NCI-H1417 treated with DMSO at 0.1 percent for 48 hours (cell line): ENCODE measurements at places on chromosomes 2 and 18.
A peak's percentile ranks its signal among the peaks of the same experiment; 100 is the strongest.

GRCh38 chr2:190744041-190744440, 95.2 kb downstream of the NAB1 start:
- DNase-seq: no peak

- no peak for DNase-seq
These were observed 10.6 kb downstream of the CUL3 start for GRCh38 chr2:224574423-224575084.

DNA sequence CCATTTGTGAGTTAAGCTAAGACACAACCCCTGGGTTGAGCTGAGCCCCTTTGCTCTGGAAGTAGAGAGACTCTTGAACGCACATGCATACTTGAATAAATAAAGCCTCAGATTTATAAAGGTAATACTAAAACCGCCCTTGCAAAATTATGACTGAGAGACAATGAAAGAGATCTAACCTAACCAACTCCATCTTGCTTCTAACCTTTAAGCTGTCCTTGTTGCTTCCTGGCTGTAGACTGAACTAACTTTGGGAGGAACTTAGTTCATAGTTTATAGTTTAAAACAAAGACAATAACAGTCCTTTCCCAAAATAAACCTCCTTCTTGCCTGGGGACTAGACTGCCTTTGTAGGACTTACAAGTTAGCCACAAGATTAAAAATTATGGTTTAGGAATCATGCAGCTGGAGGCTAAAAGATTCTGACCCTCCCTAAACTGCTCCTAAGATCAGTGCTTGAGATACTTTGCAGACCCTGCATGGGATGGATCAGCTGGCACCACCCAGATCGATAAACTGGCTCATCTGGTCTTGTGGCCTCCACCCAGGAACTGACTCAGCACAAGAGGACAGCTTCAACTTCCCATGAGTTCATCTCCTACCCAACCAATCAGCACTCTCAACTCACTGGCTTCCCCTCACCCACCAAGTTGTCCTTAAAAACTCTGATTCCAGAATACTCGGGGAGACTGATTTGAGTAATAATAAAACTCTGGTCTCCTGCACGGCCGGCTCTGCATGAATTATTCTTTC, 240.2 kb upstream of the SLC14A2 start:
- DNase-seq: no peak

DNA sequence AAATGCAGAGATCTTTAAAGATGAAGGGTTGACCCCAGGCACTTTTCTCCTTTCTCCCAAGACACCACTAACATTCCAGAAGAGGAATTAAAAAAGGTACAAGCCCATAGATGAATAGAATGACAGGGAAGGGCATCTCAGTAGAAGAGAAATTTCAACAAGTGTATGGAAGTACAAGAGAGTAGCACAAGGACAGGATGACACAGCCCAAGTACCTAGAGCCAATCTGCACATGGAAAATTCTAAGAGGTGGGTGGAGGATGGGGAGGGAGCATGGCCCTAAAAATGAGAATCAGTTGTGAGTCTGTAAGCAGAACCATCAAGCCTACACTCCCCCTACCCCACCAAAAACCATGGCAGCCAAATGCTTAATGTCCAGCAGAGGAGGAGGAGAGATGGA, 39.7 kb upstream of the LOXHD1 start:
- DNase-seq: no peak

GRCh38 chr2:160096409-160096808, 34.0 kb upstream of the PLA2R1 start:
- DNase-seq: no peak

DNA sequence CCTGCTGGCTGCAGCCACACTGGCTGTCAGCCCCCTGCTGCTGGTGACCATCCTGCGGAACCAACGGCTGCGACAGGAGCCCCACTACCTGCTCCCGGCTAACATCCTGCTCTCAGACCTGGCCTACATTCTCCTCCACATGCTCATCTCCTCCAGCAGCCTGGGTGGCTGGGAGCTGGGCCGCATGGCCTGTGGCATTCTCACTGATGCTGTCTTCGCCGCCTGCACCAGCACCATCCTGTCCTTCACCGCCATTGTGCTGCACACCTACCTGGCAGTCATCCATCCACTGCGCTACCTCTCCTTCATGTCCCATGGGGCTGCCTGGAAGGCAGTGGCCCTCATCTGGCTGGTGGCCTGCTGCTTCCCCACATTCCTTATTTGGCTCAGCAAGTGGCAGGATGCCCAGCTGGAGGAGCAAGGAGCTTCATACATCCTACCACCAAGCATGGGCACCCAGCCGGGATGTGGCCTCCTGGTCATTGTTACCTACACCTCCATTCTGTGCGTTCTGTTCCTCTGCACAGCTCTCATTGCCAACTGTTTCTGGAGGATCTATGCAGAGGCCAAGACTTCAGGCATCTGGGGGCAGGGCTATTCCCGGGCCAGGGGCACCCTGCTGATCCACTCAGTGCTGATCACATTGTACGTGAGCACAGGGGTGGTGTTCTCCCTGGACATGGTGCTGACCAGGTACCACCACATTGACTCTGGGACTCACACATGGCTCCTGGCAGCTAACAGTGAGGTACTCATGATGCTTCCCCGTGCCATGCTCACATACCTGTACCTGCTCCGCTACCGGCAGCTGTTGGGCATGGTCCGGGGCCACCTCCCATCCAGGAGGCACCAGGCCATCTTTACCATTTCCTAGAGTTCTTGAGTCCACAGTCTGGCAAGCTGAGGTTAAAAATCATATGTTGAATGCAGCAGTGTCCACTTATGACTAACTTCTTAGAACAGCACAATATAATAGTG, 741 bp downstream of the GPR148 start:
- no peak for DNase-seq

DNA sequence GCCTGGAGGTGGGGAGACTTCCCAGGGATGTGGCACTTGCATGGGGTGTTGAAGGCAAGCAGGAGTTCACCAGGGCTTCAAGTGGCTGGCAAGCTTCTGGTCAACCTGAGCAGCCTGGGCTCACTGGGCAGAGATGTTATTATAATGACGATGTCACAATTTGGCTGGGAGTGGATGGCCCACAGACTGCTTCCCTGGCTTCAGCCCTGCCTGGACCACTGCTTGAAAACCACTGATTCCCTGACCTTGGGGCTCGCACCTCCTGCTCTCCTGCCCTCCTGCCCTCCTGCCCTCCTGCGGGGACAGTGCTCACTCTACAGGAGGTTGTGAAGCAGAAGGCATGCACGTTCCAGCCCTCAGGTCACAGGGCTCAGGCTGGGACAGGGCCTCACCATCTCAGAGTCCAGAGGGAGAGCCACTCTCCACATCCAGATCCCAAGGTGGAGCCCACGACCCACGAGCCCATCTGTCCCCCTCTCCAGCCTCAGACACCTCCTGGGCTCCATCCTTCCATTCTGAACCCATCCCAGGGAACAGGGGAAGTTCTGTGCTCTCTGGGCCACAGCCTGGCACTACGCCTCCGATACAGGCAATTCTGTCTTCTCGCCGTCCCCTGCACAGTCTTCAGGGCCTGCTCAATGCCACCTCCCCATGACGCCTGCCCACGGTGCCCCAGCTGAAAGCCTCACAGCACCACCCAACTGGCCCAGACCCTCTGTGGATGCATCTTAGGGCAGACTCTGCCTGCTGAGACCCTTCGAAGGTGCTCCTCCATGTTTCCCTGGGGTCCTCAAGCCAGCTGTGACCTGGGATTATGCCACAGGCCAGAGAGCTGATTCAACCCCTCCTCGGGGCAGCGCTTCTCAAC, 241.6 kb upstream of the RAB6C start:
- no peak for DNase-seq

GRCh38 chr18:79695856-79696850, 16.6 kb downstream of the CTDP1 start:
- no peak for DNase-seq

DNA sequence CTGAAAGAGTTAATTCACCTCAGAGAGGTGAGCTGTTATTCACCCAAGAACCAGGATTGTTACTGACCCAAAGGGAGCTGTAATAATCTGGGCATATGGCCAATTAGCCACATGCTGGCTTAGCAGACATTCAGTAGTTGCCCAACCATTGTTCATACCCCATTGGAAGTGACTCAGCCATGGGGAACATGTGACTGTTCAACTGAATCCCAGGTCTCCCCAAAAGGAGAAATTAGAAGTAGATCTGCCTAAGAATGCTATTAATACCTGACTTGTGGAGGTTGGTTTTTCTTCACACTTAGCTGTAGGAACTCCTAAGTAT, 272.6 kb upstream of the UBE2E3 start:
- no peak for DNase-seq

DNA sequence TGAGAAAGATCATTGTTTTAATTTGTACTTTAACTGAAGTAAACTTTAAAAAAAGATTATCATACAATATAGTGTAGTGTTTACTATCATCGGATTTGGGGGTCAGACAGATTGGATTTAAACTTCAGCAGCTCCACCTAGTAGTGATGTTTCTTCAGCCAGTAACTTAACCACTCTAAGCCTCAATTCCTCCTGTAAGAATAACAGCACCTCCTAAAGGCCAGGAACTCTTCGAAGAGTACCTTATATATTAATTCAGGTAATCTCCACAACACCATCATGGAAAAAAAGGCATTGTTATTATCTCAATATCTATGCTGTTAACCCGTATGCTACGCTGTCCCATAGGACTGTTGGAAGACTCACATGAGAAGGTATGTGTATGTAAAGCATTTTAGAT, 69.0 kb upstream of the DLGAP1 start:
- no peak for DNase-seq

- DNase-seq: no peak
These were observed 76.4 kb downstream of the ASB1 start for GRCh38 chr2:238502956-238503791.

GRCh38 chr2:128630974-128631697, 312.5 kb upstream of the HS6ST1 start:
- DNase-seq: no peak

DNA sequence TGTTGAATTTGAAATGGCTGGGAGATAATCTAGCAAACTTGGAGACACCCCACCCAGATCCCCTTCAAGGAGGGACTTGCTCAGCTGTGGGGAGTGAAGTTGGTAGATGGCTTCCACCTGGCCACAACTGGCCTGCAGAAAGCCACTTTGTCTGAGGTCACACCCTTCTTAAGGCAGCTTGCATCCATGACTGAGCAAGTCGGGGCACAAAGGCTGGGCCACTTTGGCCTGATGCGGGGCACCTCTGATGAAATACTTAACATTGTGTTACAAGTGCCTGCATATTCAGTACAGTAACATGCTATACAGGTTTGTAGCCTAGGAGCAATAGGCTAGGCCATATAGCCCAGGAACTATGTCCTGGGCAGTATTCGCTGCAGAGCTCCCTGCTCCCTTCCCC, 13.4 kb upstream of the RPL37A start:
- no peak for DNase-seq

GRCh38 chr2:30346471-30347169, 100.4 kb upstream of the LCLAT1 start:
- DNase-seq: no peak

GRCh38 chr2:66283787-66284186, 151.1 kb upstream of the MEIS1 start:
- no peak for DNase-seq

- DNase-seq: no peak
These were observed 157.5 kb upstream of the CAVIN2 start for GRCh38 chr2:192004188-192004963.

- peak; percentile 8 for DNase-seq
These were observed 19.0 kb upstream of the SAG start for GRCh38 chr2:233288663-233289062.

- no peak for DNase-seq
These were observed 16.0 kb downstream of the PDCD1 start for GRCh38 chr2:241842620-241843211.

DNA sequence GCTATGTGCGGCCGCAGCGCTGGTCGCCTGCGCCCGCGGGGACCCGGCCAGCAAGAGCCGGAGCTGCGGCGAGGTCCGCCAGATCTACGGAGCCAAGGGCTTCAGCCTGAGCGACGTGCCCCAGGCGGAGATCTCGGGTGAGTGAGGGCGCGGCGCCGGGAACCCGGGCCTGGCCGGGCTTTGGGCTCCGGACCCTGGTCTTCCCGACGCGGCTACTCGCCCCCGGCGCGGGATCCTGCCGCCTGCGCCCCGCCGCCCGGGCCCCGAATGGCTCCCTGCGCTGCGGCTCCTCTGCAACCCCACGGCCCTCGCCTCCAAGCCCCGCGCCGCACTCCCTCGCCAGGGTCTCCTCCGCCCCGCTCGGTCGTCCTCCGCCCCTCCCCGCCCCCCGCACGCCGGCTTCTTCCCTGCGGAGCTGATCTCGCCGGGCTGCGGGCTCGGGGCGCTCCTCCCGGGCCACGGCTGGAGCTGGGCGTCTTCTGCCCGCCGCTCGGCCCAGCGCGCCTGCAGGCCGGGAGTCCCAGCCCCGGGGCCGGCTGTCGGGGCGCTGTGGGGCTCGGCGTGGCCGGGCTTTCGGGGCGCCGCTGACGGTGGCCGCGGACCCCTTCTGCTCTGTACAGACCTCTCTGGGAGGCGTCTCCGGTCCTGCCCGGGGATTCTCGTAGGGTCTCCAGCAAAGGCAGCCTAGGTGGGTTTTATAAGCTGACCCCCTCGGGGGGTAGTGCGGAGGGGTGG, 652 bp downstream of the GPC1 start:
- no peak for DNase-seq

DNA sequence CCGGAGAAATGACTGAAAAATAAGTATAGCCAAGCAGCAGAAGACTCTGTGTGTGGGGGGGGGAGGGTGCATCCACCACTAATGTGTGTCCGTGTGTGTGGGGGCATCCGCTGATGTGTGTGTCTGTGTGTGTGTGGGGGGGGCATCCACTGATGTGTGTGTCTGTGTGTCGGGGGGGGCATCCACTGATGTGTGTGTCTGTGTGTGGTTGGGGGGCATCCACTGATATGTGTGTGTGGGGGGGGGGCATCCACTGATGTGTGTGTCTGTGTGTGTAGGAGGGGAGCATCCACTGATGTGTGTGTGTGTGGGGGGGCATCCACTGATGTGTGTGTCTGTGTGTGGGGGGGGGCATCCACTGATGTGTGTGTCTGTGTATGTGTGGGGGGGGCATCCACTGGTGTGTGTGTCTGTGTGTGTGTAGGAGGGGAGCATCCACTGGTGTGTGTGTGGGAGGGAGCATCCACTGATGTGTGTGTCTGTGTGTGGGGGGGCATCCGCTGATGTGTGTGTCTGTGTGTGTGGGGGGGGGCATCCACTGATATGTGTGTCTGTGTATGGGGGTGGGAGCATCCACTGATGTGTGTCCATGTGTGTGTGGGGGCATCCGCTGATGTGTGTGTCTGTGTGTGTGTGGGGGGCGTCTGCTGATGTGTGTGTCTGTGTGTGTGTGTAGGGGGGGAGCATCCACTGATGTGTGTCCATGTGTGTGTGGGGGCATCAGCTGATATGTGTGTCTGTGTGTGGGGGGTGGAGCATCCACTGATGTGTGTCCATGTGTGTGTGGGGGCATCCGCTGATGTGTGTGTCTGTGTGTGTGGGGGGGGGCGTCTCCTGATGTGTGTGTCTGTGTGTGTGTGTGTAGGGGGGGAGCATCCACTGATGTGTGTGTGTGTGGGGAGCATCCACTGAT, 125.0 kb downstream of the NFATC1 start:
- no peak for DNase-seq
